ENCODE measurements at places on chromosomes 3 and 15.

- no peak for DNase-seq
These were observed 34.7 kb downstream of the RPL22L1 start for GRCh38 chr3:170835336-170835735.

- no peak for DNase-seq
These were observed 70.8 kb downstream of the ADAMTS9 start for GRCh38 chr3:64616953-64617352.

GRCh38 chr3:54171509-54171908, 49.2 kb downstream of the CACNA2D3 start:
- DNase-seq, result no peak

GRCh38 chr15:31333820-31334219, 7.2 kb downstream of the KLF13 start:
- no peak for DNase-seq

- DNase-seq, result no peak
These were observed 86.7 kb upstream of the ANKRD34C start for GRCh38 chr15:79195802-79196201.
